Stimulated activated naive CD4-positive, alpha-beta T cell treated with Interleukin-2 at 50 U/mL for 16 hours (primary cell): ENCODE measurements at places on chromosomes 16 and 17.

DNA sequence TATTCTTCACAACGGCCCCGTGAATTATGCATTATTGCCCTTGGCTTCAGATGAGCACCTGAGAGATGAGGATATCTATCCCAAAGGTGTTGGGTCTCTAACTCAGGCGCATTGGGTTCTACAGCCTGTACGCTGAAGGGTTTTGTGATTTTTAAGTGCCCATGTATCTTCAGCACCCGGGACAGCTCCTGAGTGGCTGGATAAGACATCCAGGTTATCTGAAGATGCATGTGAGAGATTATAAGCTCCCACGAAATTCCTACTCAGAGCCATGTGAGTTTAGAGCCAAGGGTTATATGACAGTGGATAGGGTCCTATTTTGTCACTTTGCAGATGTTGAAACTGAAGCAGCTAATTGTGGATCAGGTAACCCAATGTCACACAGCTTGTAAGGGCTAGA lies 612.3 kb upstream of the EEF2KMT start:
- no peak for DNase-seq

DNA sequence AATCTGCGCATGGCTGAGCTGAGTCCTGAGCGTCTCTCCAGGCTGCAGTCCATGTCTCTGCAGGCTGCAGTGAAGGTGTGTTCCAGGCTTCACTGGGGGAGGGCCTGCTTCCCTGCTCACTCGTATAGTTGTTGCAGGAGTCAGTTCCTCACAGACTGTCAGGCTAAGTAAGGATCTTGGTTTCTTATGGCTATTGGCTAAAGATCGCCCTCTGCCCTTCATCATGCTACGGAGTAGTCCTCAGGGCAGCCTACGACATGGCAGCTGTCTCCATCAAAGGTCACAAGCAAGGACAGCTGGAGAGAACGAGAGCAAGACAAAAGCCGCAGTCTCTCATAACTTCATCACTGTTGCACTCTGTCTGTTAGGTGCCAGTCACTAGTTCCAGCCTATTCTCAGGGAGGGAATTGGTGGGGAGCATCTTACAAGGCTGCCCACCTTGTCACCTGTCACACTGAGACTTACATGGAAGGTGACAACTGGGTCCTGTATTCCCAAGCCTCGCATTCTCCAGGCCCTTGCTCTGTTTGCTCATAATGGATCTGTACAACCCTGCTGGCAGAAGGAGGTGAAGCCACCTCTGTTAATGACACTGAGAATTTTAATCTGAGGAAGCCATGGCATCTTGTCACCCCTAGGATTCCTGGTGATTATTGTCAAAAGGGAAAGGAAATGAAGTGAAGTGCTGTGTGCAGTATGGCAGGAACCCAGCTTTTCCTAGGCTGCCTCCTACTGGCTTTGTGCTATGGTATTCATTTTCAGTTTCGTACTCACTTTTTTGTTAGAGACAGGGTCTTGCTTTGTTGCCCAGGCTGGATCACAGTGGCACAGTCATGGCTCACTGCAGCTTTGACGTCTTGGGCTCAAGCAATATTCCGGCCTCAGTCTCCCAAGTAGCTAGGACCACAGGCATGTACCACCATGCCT lies 43.4 kb downstream of the MFSD11 start:
- DNase-seq, result no peak

DNA sequence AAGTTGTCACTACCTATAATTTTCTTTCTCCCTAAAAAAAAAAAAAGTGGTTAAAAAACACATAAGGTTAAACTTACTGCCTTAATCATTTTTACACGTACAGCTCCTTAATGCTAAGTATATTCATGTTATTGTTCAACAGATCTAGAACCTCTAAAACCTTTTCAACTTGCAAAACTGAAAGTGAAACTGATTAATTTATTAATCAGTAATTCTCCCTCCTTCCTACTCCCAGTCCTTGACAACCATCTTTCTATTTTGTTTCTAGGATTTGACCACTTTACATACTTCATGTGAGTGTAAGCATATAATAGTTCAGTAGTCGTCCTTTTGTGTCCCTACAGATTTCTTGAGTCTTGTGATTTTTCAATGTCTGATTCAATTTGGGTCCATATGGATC lies 251.4 kb upstream of the KIF2B start:
- DNase-seq, result no peak

GRCh38 chr16:64278196-64278595 lies 843.7 kb downstream of the CDH11 start:
- no peak for DNase-seq
